ENCODE measurements at places on chromosomes 3 and 15.

GRCh38 chr15:70867911-70868467 is 14.0 kb upstream of the LARP6 start:
- no peak for DNase-seq

DNA sequence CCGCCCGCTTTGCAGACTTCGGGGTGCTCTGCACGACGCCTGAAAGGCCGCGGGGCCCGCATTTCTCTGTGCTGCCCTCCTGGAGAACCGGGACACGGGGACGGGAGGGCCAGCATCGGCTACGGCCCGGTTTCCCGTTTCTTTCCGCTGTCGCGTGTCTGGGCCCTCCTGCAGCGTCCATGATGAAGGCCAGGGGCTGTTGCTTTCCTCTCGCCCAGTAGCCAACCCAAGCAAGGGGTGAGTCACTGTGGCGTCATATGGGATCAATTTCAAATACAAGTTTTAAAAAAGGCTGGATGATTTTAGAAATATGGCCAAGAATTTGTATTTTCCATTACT is 435 bp downstream of the SLC35G2 start:
- DNase-seq = peak; percentile 65

DNA sequence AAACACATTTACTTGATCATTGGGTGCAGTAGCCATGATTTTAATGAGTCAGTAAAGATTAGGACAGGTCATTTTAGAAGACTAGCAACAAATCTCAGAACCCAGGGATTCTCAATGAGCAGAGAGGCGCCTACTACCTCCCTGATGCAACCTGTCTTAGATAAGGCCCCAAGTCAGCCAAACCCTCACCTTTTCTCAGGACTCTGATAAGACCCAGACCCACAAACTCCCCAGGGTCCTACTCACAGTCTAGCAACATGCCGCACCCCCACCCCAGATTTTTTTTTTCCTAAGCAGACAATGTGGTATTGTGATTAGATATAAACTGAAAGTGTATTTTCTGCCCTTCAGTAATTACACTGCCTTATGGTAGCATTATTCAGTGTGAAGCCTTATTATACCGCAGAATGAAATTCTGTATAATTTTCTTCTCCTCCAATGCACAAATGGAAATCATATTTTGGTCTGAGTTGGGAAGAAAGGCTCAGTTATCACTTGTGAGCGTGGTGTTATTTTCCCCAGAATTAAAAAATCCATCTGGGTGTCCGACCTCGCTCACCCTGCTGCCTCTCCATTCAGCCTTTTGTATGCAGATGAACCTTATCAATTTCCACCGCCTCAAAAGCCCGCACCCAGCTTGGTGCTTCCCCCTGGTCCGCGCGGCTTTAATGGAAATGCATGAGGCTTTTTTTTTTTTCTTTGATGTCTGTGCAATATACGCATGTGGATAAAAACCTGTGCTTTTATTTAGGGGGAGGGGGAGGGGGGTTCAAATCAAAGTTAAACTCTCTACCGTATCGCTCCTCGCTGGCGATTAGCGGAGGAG is 122.0 kb upstream of the SOX14 start:
- DNase-seq = no peak

- DNase-seq = no peak
Observed at GRCh38 chr15:91225741-91226140, 125.7 kb downstream of the SV2B start.

DNA sequence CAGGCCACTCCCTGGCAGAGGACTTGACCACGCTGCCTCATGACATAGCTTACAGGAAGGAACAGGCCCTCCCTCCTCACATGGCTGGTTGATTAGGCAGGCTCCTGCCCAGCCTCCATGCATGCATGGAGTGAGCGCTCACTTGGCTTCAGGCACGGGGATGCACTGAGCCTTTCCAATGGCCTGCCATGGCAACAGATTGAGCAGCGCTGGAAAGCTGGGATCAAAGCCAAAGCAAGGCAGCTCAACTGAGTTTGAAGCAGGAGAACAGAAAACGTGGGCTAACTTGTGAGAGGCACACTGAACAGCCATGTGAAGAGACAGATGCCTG is 5.9 kb upstream of the GRAMD2A start:
- peak; percentile 78 for DNase-seq

Measured in Right ventricle myocardium inferior (tissue), 1 donor.